NCI-H510A treated with DMSO at 0.1 percent for 48 hours (cell line): ENCODE measurements at places on chromosomes 1 and 21.
A peak's percentile ranks its signal among the peaks of the same experiment; 100 is the strongest.

GRCh38 chr1:155981266-155982088, 3.1 kb upstream of the ARHGEF2 start:
- no peak for DNase-seq

DNA sequence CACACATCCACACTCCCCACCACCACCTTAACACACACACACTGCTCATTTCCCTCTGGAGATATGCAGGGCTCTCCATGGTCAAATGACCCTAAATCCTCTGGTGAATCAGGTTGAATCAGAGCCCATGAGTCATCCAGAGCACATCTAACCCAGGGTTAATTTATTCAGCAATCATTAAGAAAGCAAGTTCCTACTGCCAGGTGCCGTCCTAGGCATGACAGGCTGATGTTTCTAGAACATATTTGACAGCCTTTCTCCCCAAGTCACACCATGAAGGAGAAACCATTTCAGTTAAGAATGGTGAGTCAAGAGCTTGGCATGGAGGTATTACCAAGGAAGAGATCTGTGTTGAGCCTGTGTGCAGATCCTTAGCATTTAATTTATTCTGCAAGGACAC, 194.3 kb upstream of the CAMK1G start:
- no peak for DNase-seq

GRCh38 chr1:175338387-175339135, 146.0 kb upstream of the KIAA0040 start:
- DNase-seq = no peak

DNA sequence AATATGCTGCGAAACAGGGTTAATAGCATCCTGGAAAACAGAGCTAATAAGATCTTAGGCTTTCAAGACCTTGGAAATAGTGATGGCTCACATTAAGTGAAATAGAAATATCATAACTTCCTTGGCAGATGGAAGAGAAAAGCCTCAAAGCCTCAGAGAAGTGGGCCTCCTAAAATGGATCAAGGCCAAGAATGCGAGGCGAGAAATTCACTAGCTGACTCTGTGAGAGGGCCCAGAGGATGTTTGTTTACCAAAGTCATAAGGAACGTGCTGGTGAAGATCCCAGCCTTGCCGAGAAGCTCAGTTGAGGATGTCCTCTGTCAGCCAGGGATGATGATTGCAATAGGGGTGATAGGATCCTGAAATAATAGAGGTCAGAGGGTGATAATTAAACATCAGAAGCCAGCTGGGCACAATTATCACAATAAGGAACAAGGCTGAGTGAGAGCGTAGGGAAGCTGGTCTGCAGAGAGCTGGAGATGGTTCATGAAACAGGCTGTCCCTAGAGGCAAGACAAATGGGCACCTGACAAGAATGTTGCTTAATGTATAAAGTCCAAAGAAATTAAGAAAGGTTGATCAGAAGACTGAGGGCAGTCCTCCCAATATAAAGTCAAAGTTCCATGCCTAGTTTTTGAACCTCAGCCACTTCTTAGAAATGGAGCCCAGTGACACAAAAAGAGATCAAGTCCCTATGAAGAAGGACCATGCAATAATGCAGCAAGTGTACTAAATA, 101.7 kb upstream of the COG2 start:
- no peak for DNase-seq

DNA sequence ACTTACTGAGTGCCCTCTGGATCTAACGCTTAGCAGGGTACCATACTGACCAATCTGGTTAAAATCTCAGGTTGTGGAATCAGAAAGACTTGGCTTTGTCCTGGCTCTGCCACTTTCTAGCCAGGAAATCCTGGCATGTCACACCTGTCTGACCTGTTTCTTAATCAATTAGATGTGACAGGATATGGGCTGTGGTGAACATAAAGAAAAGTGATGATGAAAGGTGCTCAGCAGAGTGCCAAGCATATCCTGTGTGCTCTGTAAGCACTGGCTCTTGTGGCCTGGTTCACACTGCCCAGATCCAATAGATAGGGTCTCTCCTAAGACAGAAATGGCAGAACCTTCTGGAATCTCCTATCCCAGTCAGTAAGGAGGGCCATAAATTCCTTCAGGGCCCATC, 53.9 kb downstream of the PHC2 start:
- DNase-seq = peak; percentile 91

DNA sequence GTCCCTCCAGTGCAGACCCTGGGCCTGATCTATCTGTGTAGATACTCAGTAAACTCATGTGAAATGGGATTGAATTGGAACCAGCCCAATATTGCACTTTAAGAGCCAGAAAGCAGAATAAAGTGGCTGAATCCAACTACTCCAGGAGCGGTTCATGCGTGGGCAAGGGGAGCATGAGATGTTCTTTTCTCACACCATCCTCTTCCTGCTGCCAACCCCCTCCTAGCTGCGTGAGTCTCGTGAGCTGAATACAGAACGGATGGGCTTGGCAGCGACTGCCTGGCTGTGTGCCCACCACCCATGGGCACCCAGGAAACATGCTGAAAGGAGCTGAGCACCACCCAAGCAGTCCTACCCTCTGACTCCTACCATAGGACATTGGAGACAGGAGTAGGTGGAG, 128.3 kb downstream of the ELAVL4 start:
- no peak for DNase-seq

DNA sequence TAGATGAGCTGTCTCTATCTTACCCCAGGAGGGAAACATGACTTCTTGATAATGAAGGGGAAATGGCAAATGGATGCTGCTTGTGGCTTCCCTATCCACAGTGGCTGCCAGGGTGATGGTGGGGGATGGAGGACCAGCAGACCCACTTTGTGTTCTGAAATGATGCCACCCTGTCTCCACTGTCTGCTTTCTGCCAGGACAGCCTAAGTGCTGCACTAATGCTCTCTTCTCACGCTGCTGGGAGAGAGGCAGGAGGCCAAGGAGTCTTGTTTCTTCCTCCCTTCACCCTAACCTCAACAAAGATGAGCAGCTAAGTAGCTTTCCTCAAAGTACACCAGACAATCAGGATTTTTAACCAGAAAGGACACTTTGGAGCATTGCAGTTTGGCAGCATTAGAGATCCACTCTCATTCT, 36.6 kb downstream of the XCL1 start:
- no peak for DNase-seq

DNA sequence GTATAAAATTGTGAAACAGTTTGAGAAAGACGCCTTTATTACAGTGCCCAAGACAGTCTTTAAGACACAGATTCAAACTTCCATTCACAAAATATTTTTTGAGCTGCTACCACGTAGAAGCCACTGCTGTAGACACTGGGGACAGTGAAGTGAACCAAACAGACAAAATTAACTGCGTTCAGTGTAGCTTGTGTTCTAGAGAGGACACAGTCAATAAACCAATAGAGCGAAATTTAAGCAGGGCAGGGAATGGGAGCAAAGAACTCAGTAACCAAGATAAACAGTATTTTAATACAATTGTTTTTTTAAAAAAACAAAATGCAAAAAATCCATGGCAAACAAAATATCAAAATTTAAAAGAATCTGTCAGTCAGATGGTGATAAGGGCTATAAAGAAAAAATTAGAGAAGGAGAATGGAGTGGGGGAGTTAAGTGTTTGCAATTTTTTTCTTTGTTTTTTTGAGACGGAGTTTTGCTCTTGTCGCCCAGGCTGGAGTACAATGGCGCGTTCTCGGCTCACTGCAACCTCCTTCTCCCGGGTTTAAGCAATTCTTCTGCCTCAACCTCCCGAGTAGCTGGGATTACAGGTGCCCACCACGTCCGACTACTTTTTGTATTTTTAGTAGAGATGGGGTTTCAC, 719 bp upstream of the PARS2 start:
- DNase-seq = no peak

DNA sequence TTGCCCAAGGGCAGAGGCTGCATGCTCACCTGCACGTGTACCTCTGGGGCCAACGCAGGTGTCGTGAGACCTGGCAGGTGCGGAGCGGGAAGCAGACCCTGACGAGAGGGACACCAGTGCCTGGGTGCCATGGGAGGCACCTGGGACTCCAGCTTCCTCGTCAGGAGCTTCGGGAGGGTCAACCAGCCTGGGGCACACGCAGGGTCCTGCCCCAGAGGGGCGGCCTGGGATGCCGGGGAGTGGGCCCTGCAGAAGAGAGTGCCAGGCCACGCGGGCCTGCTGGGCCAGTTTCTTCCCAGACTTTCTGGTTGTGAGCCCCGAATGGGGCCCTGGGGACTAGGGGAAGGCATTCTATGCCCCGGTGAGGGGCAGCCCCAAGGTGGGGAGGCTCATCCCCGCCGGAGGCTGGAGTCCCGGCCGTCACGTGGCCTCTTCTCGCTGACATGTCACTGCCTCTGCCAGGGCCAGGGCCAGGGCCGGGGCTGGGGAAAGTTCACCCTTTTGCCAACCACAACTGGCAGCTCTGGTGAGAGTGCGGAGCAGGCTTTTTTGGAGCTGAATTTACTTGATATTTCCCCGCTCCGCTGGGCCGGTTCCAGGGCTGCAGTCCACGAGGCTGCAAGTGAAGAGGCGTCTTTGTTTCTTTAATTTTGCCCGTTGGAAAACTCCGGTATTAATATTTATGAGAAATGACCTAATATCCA, 38.5 kb upstream of the ACTRT2 start:
- no peak for DNase-seq

- DNase-seq = no peak
Measured at GRCh38 chr21:44816761-44817505, 929 bp downstream of the SUMO3 start.

- no peak for DNase-seq
Measured at GRCh38 chr1:201724766-201725118, 104.2 kb upstream of the IPO9 start.

DNA sequence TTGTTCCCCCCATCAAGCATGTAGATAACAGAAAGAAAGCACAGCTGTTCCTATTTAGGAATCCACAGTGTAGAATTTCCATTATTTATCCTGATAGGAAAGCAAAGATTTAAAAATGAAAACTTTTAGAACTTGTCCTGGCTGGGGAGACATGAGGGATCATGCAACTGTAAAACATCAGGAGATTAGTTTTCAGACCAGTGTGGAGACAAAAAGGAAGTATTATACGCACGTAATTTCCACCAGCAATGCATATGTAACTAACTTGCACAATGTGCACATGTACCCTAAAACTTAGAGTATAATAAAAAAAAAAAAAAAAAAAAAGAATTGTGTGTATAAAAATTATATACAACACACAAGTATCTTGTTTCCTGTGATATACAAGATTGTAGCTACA, 172.4 kb downstream of the NEGR1 start:
- no peak for DNase-seq

GRCh38 chr1:206672844-206673758, 11.6 kb upstream of the MAPKAPK2 start:
- no peak for DNase-seq

GRCh38 chr1:41682845-41683625, 198.6 kb upstream of the EDN2 start:
- no peak for DNase-seq

DNA sequence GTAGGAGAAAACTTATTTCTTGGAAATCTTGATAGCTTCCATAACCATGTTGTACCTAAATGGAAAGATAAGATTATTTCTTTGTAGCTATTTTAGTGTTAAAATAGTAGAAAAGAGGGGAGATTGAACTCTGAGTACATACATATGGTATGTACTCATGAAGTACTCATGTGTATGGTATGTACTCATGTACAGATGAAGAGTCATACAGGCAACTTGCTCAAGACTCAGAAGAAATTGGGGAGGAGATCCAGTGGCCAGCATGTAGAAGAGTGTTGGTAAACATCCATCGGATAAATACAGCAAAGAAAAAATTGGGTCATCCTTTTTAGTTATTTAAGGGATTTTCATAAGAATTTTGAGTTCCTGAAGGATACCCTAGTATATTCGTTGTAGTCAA, 29.0 kb downstream of the MDM4 start:
- DNase-seq = no peak

- no peak for DNase-seq
Measured at GRCh38 chr1:16153999-16154673, 1.7 kb downstream of the EPHA2 start.

GRCh38 chr1:1630965-1631781, 800 bp upstream of the MMP23B start:
- DNase-seq = no peak

DNA sequence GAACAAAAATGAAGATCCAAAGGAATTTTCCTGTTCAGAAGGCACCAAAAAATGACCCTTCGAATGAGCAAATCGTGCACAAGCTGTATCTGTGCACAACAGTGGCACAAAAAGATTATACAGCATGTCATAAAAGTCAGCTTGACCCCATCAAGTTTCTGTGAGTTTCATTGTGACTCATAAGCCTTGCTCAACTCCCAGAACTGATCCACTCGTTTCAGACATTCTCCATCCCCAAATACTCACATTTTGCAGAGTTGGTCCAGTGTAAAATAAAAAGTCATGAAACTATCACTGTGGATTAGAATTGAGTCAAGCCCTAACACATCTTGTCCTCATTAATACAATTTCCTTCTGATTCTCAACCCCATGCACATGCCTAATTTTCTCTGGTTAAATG, 174.7 kb upstream of the PKN2 start:
- DNase-seq = no peak

- DNase-seq = no peak
Measured at GRCh38 chr1:247286134-247286670, 30.3 kb downstream of the VN1R5 start.

GRCh38 chr1:14704846-14705245, 106.4 kb downstream of the KAZN start:
- no peak for DNase-seq

DNA sequence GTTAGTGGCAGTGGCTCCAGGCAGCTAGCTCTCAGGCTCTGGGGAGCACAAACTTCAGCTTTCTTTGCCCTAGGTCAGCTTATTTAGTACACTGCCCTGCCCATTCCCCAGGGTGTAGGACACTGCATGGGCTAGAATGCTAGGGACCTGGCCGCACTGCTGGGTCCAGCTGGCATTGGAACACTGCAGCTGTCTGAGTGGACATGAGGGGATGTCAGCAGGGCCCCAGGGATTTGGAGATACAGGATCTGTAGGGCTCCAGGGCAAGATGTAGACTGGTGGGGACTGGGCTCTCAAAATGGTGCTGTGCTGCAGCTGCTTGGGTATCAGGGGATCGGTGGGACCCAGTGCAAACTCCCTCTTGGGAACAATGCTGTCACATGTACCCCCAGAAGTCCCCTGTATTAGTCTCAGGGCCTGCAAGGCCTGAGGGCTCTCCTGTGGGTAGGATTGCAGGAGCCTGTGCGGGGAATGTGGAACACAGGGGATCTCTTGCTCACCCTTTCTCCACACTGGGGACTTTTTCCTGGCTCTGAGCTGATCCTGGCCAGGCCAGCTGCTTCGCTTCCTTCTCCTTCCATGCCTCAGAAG, 25.2 kb upstream of the TTC22 start:
- DNase-seq = no peak

- no peak for DNase-seq
Measured at GRCh38 chr1:3084726-3085125, 15.7 kb downstream of the PRDM16 start.
